ENCODE measurements at places on chromosomes 12 and 14. TPM values are rescaled to one million over a fixed set of nuclear protein-coding genes. Genes with fewer than 3 reads are reported as not detected.
A peak's percentile ranks its signal among the peaks of the same experiment; 100 is the strongest.

GRCh38 chr14:63840981-63841380, 11.8 kb upstream of the SYNE2 start:
- peak; percentile 64 for DNase-seq

DNA sequence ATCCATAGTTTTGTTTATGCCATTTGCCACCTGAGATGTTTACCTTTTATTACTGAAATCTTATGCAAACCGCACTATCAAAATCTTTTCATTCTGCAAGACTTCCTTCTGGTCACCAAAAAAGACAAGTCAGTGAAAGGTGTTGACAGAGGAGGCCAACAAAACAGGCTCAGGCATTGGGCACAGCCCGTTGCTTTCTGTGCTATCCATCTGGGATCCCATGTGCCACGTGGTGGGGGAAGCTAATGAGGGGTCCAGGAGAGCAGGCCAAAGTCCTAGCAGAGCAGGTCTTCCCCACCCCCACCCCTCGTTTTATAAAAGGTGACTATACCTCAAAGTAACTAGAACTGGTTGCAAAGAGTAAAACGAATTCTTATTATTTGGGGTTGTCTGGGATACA, 1.2 kb downstream of the ALDH1L2 start:
- no peak for DNase-seq

DNA sequence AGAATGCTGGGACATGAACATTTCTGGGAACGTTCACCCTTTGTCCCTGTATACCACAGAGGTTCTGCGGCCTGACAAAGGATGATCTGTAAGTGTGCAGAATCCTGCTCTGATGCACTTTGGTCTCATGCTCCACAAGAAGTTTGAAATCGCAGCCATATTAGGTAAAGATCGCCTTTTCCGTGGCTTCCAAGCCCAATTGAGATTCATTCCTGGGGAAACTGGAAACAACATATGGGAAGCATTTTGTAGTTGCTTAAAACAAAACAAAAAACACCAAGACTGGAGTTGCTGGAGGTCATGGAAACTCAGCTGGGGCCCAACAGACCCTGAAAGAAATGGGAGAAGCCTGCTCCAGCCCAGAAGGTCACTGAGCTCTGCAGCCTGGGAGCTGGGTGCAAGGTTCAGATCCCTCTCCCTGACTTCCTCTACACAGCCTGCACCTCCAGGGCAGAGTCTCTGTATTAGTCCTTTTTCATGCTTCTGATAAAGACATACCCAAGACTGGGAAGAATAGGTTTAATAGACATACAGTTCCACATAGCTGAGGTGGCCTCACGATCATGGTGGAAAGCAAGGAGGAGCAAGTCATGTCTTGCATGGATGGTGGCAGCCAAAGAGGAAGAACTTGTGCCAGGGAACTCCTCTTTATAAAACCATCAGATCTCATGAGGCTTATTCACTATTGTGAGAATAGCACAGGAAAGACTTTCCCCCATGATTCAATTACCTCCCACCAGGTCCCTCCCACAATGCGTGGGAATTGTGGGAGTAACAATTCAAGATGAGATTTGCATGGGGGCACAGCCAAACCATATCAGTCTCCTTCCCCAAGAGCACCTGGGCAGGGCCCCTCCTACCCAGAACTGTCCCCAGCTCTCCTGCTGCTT, 60.8 kb upstream of the CHGA start:
- no peak for DNase-seq

- peak; percentile 58 for DNase-seq
These were observed 982 bp downstream of the BCL7A start for GRCh38 chr12:122022393-122023338.

- peak; percentile 81 for DNase-seq
These were observed 5.0 kb downstream of the CELA1 start for GRCh38 chr12:51341251-51342007.

DNA sequence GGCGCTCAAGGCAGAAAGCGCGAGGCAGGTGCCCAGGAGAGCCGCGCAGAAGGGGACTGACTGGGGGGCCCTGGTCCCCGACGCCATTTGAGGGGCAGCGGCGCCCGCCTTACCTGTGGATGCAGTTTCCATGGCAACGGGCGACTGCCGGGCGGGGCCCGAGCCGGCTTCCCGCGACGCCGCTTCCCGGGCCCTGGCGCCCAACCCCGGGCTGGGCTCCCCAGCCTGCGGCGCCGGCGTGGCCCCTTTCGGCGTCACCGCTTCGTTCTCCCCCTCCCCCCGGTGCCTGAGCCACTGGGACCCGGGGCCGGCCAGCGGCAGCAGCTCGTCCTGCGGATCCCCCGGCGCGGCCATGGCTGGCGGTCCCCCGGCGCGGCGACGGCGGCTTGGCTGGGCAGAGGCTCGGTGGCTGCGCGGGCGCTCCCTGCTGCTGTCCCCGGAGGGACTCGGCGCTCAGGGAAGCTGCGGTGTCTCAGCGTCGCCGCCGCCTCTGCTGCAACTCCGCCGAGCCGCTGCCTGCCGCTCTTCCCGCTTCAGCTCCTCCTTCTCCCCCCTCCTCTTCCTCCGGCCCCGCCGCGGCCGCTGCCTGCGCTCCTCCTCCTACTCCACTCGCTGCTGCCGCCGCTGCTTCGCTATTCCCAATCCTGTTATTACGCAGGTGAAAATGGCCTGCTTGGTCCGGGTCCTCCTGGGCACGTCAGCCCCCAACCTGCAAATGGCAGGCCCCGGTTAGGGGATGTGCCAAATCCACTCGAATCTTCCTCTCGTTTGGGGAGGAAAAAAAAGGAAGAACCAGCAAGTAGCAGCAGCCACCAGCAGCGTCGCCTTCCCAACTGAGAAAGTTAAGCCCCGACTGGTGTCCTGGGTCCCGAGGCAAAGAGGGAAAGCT, at the start of gene RTN1:
Gene RTN1 (minus strand): TSS at position 500 of the 889 bp plus-strand sequence. CDS start 146 bp downstream, at position 354.
- peak; percentile 13 for DNase-seq

DNA sequence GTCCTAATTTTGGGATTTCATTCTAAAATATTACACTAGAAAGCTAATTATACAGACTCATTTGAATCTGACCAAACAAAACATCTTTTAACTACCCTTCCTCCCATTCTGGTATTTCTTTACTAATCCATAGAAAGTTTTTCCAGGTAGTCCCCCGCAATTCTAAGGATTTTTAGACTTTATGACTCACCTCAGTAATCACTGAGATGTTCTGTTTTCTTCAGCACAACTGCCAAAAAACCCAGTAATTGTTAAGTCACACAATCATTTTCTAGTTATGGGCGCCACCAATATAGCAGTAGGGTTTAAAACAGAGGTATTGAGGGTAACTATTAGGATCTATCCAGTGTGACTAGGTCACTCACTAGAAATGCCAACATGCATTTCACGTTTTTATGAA, 1.6 kb upstream of the ARID4A start:
- no peak for DNase-seq

The TBX3 gene
- not detected for total RNA-seq

The LRR1 gene
- 45.5 TPM for total RNA-seq

DNA sequence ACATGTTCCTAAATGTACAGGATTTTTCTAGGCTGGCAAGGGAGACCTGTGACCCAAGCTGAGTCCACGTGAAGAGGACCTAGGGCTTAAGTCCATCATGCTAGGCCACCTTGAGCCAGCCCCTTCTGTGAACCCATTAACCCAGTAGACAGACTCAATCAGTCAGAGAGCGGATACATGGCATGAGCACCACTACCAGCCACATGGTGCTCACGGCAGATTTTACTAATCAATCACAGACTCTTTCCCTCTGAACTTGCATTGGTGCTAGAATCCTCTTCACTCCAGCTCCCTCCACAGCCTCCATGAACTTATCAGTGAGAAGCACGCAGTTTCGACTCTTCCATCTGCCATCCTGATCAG, 9.0 kb downstream of the PHETA1 start:
- no peak for DNase-seq

GRCh38 chr12:46546634-46547273, 174.2 kb upstream of the SLC38A2 start:
- DNase-seq: peak; percentile 20

- no peak for DNase-seq
These were observed 846.8 kb downstream of the NRXN3 start for GRCh38 chr14:79016828-79017505.

GRCh38 chr14:45070215-45070614, 13.7 kb upstream of the PRPF39 start:
- DNase-seq: no peak

DNA sequence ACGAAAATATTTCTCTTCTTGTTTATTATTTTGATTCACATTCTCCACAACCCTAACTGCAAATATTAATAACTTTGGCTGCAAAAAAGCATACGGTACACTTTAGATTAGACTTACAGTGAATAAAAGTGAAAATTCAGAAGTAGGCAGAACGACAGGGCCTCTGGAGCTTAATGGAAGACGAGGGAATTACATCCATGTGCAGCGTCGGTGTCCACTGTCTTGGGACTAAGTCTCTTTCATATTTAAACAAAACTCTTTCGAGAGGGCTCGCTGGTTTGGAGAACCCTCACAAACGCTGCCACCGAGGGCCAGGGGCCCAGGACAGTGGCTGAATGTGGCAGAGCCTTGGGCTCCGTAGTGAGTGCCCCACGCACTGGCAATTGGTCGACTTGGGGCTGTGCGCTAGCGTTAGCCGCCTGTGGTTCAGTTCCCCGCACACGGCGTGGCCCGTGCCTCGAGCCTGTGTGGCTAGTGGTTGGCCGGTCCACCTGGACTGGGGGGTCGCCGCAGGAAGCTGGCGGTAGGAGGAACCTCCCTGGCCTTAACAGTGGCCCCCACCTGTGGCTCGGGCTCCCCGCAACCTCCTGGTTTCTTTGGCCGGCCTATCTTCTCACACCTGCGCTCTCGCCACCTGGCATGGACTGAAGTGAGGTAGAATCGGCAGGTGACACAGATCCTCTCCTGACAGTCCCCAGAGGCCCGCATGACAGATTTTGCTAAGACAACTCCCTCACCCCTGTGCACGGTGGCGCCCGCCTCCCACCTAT, 739 bp upstream of the PAX9 start:
- no peak for DNase-seq

- DNase-seq: no peak
These were observed 183.2 kb upstream of the LRFN5 start for GRCh38 chr14:41423503-41423902.
